Right forelimb (tissue), 1 donor: ENCODE measurements at places on chromosomes 16 and 17.
A peak's percentile ranks its signal among the peaks of the same experiment; 100 is the strongest.

DNA sequence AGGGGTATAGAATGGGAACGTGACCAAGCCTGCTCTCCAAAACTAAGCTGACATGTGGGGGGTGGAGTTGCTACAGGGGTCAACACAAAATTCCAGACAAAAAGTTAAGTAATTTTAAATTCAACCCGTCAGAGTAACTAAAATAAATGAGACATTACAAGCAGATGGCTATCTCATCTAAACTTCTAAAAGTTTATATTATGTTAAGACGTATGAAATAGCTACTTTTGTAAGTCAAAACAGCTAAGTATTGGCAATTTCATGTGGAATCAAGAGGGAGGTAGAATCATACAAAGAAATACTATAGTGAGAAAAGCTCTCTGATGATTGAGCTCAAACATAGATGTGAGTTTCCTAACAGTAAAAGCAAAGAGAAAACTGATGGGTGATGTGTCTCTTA lies 113.3 kb downstream of the HS3ST2 start:
- no peak for DNase-seq

- peak; percentile 79 for DNase-seq
Measured at GRCh38 chr16:85554114-85554888, 58.8 kb upstream of the GSE1 start.

DNA sequence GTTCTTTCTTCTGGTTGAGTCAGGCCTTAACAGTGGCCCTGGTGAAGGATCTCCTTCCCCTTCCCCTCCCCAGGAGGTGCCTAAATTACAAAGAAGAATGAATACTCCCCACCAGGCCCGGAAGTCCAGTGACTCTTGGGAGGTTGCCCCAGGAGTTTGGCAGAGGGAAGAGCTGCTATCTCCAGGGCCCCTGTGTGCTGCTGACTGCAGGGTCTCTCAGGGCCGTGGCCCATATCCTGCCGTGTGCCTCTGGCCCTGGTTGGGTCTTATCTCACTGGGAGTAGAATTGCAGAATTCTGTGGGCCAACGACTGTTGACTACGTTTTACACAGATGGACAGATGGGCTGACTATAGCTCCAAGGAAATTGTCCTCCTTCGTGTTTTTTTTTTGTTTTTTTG lies 28.0 kb downstream of the AKAP1 start:
- DNase-seq = no peak

GRCh38 chr16:25637236-25637635 lies 54.5 kb upstream of the HS3ST4 start:
- no peak for DNase-seq

GRCh38 chr16:57226701-57227621 lies 18.1 kb upstream of the ARL2BP start:
- DNase-seq = no peak

GRCh38 chr16:1075546-1075945 lies 3.0 kb downstream of the SSTR5 start:
- DNase-seq = no peak

GRCh38 chr17:56913867-56914580 lies at the start of gene TRIM25:
Gene TRIM25, minus strand, starts transcription at chr17:56914049. Its CDS starts 61 bp downstream, at chr17:56913988.
- DNase-seq = peak; percentile 91

DNA sequence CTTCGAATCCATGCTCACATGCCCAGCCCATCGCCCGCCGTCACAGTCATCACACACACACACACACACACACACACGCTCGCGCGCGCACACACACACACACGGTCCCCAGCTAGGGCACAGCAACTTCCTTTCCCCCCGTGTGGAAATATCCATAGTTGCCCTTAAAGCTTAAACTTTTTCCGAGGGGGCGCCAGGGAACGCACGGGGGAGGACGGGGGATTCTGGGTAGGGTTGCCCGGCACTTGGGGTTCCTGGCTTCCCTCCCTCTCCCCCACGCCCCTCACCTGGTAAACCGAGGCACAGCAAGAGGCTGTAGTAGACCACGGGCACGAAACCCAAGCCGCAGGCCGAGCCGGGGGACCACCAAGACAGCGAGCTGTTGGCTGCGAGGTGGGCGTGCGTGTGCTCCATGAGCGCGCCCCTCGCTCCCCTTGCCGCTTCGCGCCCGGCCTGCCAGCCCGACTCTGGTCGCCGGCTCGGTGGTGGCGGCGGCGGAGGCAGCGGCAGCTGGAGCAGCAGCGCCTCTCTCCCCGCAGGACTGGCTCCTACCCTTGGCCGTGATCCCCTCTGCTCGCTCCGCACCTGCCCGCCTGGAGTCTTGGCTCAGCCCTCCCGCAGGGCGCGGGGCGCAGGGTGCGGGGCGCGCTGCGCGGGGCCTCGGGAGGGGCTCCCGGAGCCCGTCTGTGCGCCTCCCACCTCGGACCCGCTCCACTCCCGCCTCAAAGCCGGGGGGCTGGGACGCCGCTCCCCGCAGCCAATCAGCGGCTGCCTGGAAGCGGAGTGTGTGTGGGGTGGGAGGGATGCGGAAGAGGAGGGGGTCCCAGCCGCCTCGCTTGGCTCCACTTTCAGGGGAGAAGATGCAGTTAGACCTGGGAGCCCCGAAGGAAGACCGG lies at the start of gene GPR139:
TSS of gene GPR139 (minus strand) at position 688 of the 896 bp plus-strand sequence. CDS start at position 414, 274 bp downstream.
- DNase-seq = no peak
